ENCODE measurements at places on chromosomes 3 and 15.

GRCh38 chr15:40825661-40826422 is 2.7 kb downstream of the PPP1R14D start:
- DNase-seq = no peak

GRCh38 chr15:72540606-72541237 is 66.6 kb downstream of the ARIH1 start:
- no peak for DNase-seq

DNA sequence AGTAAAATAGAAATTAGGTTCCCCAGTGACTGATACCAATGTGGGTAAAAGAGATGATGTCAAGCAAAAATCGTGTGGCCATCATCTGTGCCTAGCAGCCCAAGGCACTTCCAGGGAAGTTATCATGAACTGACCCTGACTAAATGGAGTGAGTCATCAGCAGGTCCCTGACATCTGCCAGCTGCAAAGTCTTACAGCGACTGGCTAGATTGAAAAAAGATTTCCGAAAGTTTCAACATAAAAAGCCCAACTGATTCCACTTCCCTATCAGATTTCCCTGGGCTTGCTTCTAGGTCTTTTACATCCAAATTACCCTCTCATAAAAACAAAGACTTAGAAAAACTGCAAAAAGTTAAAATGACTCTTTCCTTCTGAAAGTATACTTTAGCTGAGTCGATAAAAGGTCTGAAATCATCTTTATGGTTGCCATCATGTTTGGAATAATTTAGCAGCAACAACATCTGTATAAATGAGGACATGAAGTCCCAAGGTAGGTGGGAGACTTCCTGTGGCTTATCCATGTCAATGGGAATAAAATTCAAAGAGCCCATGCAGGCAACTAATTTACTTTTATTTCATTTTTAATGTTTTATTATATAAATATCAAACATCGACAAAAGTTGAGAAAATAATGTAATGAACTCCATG is 342.8 kb downstream of the ERC2 start:
- DNase-seq = no peak

- no peak for DNase-seq
Observed at GRCh38 chr15:101209285-101209845, 42.5 kb downstream of the CHSY1 start.

GRCh38 chr3:66383023-66383422 is 117.8 kb downstream of the LRIG1 start:
- no peak for DNase-seq

DNA sequence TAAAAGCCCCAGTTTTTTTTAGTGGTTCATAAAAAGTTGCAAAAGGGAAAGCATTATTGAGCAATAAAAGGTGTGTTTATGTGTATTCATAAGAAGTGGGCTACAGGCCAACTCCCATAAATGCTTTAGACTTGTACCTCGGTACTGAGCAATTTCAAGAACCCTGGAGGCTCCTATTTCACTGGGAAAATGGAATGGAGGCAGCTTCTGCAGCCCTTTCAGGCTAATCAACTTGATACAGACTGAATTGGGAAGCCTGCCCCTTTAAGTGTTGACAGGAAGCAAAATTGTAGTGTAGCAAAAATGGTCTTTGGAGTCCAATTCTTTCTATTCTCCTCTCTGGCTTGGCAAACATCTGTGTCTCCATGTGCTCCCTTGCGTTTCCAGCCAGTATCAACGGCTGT is 118.8 kb downstream of the ECT2 start:
- DNase-seq = no peak

DNA sequence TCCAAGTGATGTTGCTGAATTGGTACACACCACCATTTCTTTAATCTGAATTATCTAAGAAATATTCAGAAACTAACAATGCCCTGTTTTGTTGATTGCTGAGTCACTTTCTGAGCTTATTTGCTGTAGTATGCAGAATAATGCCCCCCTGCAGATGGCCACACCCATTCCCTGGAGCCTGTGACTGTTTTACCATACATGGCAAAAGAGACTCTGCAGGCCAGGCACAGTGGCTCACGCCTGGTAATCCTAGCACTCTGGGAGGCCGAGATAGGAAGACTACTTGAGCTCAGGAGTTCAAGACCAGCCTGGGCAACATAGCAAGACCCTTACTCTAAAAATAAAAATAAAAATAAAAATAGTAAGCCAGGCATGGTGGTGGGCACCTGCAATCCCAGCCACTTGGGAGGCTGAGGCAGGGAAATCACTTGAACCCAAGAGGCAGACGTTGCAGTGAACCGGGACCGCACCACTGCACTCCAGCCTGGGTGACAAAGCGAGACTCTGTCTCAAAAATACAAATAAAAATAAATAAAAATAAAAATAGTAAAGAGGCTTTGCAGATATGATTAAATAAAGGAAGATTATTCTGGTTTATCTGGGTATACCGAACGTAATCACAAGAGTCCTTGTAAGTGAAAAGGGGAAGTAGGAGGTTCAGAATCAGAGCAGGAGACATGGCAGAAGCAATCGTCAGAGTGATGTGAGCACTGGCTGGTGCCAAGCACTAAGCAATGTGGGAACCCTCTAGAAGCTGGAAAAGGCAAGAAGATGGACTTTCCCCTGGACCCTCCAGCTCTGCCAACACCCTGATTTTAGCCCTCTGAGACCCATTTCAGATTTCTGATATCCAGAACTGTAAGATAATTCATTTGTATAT is 19.0 kb downstream of the PCYT1A start:
- no peak for DNase-seq

GRCh38 chr3:189710620-189711402 is 79.6 kb downstream of the TP63 start:
- no peak for DNase-seq

GRCh38 chr3:52880047-52880446 is 17.3 kb downstream of the STIMATE start:
- DNase-seq = no peak

DNA sequence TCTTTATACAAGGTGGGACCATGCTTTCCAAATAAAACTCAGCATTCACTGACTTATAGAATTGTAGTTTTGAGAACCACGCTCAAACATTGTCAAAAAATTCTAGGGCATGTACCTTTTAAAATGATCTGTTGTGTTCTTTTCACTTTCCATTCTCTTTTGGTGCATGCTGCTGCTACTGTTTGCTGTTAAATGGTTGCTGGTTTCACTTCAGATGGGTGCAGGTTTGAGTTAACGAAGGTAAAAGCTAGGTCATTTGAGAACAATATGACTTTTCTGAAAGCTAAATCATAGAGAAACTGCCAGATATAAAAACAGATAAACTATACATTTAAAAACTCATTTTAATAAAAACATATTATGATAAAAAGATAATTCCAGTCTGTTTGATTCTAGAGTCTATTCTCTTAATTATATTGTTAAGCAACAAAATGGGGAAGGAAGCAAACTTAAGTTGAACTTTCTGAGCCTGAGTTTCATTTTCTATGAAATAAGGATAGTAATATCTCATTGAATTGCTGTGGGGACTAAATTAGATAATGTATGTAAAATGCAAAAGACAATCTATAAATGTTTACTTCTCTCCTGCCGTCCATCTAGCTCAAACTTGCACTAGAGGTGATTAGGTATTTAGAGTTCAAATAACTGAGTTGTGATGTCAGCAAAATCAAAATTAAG is 82.4 kb downstream of the OXSM start:
- DNase-seq = no peak

DNA sequence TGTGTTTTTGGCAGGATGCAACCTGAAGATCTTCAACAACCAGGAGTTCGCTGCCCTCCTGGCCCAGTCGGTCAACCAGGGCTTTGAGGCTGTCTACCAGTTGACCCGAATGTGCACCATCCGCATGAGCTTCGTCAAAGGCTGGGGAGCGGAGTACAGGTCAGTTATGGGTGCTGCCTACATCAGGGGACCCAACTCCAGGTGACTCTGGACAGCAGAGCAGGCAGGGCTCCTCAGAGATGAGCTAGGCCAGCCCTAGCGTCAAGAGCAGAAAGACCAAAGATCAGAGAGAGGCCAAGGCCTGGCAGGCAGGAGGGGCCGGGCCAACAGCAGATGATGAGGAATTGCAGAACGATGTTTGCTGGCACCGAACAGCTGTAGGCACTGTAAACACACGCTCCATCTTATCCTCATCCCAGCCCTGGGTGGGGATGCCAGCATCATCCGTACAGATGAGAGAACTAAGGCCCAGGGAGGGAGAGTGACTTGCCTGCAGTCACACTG is 67.1 kb downstream of the AAGAB start:
- DNase-seq = no peak

GRCh38 chr15:87564681-87565080 is 691.9 kb downstream of the NTRK3 start:
- no peak for DNase-seq

DNA sequence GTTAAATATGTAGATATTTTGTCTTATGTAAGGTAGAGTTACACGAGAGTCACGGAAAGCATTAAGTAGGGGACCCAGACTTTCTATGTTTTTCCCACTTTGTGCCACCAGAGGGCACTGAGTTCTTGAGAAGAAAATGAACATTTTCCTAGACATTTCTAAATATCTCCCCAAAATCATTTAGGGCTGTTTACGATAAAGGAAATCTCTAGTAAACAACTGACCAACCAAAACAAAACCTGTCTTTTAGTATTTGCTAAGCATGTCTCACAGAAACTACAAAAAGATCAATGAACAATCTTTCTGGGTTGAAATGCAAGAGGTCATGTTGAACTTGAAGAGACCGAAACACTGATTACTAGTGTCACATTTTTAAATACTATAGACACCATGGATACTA is 16.1 kb downstream of the POU1F1 start:
- DNase-seq = no peak

DNA sequence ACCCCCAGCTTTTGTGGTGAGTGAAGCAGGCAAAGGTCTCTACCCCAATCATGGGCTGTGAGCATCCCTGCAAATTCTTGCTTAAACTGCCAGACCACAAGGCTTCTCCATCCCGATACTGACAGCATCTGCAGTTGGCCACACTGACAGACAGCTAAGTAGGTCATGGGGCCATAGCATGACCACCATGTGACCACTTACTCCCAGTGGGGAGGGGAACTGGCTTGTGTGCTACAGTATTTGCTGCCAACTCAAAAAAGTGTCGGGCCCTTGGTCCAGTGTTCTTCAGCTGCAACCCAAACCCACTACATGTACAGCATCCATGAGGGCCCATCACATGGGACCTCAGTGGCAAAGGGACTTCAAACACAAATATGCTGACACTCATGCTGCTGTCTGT is 103.4 kb downstream of the SEC22A start:
- DNase-seq = no peak

- DNase-seq = no peak
Observed at GRCh38 chr3:67011414-67012131, 13.5 kb downstream of the KBTBD8 start.

GRCh38 chr3:73637042-73637441 is 12.3 kb upstream of the PDZRN3 start:
- no peak for DNase-seq

- no peak for DNase-seq
Observed at GRCh38 chr15:78234515-78235040, at the start of gene ACSBG1. ACSBG1 (minus strand) TSS chr15:78234565; CDS start chr15:78234501, 64 bp downstream.
